ENCODE measurements at places on chromosomes 6 and 20.

- no peak for DNase-seq
These were observed 241.1 kb downstream of the TENT5A start for GRCh38 chr6:81511423-81511822.

- no peak for DNase-seq
These were observed 95.2 kb downstream of the ANKRD60 start for GRCh38 chr20:58133020-58133808.

DNA sequence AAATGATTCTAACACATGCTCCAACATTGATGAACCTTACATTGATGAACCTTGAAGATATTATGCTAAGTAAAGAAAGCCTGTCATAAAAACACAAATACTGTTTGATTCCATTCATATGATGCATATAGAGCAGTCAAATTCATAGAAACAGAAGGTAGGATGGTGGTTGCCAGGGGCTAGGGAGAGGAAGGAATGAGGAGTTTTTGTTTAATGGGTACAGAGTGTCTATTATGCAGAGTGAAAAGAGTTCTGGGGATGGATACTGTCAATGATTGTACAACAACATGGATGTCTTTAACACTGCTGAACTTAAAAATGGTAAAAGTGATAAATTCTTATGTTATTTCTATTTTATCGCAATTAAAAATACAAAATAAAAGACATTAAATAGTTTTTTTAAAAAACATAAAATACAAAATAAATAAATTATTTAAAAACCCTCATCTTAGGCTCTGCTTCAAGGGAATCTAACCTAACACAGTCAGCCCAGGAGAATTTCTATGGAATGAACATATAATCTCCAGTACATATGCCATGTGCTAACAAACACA lies 451.0 kb downstream of the PLCB1 start:
- DNase-seq, result no peak

DNA sequence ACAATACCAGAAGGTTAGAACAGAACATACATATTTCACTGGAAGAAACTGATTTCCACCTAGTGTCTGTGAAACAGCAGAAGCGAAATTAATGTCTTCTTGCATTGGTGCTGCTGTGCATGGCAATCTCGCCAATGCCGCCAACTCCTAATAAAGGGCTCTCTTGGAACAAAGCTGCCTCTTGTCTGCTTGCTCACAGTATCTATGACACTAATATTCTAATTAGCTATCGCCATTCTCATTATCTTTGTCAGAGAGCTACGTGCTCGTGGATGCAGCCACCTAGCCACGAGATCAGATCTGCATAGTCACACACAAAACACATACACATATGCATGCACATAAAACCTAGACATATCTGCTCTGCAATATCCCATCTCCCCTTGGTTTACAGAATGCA lies 145.9 kb upstream of the OLIG3 start:
- DNase-seq, result no peak

- peak; percentile 19 for DNase-seq
These were observed 12.5 kb downstream of the CST7 start for GRCh38 chr20:24961384-24962181.

DNA sequence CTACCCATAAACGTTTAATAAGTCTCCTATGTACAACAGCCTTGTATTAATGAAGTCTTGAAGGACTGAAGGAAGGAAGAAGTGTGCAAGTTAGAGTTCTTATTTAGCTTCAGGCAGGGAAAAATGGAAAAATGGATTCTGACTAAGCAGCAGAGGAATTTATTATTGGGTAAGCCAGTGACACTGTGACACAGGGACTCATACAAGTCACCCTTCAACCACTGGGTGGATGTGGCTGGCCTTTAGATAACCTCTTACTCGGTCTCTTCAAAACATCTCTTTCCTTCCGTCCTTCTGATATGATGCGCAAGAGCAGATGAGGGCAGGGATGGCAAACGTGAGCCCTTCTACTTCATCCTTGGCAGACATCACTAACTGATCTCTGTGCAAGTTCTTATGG lies 145.6 kb downstream of the DHX35 start:
- no peak for DNase-seq

GRCh38 chr20:57438552-57438951 lies 47.4 kb downstream of the RBM38 start:
- DNase-seq, result no peak

- no peak for DNase-seq
These were observed 542 bp downstream of the ATP5F1E start for GRCh38 chr20:59031564-59032022.

GRCh38 chr6:170317076-170317475 lies 10.5 kb downstream of the FAM120B start:
- DNase-seq, result no peak

DNA sequence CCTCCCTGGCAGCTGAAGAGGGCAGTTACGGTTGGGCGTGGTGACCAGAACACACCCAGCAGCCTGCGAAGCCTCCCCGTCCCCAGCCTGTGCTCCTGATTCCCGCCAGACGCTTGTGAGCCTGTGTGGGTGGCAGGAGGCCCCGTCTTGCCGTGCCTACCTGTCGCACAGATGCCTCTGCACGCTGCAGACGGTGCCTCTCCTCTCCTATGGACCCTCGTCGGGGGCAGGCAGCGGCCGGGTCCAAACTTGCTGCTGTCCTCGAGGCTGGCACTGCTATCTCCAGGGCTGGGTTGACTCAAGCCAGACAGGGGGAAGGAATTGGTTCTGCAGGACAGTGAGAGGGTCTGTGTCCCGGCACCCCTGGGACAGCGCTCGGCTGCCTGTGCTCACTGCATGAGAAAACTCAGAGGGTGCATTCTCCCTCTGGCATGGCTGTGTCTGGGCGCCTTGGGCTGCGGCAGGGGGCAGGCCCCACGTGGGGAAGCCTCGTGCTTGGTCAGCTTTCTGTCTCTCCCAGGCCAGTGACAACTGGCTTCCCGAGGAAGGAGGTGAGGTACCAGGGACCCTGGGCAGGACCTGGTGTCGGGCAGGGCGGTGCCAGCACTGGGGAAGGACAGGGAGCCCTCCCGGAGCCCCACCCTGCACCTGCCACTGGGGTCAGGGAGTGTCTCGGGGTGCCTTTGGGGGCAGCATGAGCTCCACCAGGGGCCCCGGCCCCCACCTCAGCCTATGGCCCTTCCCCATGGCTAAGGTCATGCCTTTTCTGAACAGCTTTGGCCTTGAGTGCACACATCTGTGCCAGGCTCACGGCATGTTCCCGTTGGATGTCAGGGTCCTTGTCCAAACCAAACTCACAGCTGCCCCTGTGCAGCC lies 127.5 kb downstream of the TAF4 start:
- no peak for DNase-seq

GRCh38 chr6:100381111-100381510 lies 83.6 kb downstream of the SIM1 start:
- DNase-seq, result no peak

GRCh38 chr6:71287038-71287437 lies 1.6 kb upstream of the OGFRL1 start:
- no peak for DNase-seq

DNA sequence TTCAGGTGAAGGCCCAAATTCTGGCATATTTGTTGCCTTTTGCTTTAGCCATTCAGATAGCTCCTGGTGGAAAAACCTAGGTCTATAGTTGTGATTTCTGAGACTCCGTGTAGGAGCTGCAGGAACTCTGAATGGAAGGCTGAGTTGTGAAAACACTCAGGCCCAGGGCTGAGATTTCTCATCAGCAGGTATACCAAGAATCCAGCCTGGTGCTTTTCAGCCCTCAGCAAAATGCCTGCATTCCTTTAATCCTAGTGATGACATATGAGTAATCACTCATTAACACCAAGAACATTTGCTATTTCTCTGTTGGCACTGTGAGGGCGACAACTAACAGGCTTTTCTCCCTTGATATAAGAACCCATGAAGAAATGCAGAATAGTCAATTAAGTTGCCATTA lies 546.1 kb upstream of the MAN1A1 start:
- no peak for DNase-seq

- DNase-seq, result no peak
These were observed 43.0 kb upstream of the HIVEP1 start for GRCh38 chr6:11969092-11969491.

- peak; percentile 56 for DNase-seq
These were observed at the start of gene TSHZ2 for GRCh38 chr20:52972190-52972937. TSHZ2 (plus strand) TSS chr20:52972358; CDS start chr20:52973294, 936 bp downstream.

DNA sequence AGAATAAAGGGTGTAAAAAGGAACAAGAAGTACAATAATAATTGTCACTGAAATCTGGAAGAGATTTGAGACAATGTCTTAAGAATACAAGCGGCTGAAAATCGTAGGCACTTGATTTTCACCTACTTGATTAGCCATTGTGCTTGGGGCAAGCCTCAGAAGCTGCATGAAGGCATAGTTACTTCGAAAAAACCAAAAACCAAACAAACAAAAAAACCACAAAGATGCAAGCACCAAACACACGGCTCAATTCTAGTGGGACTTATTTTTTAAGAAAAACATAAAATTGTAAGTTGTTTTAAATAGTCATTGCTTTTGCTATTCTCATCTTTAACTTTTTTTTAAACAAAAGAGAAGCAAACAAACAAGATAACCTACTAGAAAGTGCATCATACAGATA lies 235.6 kb downstream of the OGFRL1 start:
- no peak for DNase-seq

DNA sequence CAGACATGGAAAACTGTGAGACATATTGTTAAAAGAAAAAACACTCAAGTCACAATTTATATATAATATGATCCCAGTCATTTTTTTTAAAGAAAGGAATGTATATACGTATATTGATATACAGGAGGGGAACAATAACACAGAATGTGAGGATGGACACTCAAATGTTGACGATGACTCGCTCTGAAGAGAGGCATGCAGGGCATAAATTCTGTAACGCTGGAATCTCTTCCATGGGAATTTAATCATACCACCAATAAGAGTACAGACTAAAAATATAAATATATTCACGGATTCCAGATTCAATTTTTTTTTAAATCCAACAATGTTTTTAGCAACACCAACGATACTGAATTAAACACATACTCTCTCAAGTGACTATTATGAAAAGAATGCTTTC lies 106.9 kb upstream of the CCDC28A start:
- no peak for DNase-seq

DNA sequence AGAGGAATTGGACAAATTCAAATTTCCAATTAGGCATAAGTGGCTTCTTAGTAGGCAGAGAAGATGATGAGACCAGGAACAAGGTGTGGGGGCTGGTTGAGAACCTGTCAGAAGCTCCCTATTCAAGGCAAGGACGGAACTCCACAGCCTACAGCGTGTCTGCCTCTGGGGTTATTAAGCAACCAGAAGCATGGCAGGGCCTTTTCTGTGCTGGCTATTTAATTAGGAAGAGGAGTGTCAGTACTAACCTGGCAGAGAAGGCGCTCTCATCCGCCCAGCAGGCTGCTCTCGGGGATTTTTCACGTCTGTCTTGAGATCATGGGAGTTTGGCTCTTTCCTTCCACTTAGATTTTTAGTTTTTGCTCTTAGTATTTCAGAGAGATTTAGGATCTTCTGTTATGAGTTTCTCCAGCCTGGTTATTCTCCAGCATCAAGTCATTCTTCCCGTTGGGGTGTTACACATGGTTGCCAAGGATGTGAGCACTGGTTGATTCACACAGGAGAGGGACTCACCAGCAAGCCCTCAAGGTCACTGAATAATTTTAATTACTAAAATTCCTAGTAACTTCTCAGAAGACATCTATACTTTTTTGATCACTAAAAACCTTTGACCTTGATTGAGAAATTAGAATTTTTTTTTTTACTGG lies 23.9 kb downstream of the ADTRP start:
- DNase-seq, result no peak

DNA sequence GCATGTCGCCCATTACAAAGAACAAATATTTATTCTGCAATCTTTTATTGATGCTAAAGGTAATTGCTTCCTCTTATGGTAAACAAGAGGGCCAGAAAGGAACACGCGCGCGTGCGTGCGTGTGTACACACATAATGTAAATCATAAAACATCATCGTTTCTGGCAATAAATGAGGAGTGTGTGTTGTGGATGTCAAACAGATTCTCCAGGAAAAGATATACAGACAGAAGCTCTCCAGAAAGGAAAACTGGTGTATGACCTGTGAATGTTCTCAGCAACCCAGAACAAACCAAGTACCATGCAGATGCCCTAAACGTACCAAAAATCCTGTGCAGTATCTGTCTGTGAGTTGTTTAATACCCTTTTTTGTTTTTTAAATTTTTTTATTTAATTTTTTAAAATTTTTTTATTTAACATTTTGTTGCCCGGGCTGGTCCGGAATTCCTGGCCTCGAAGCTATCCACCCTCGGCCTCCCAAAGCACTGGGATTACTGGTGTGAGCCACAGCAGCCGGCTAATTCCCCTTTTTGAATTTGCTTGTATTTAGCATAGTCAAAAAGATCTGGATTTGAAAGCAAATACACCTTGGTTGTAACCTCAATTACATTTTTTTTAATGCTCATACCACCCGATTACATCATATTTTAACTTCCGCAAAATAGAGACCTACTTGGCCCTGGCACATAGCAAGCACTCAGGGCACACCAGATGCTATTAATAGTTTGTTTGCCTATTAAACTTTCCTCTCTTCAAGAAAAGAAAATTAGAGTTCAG lies 909 bp upstream of the NUDT3 start:
- no peak for DNase-seq

- DNase-seq, result no peak
These were observed 9.9 kb downstream of the BAG2 start for GRCh38 chr6:57182017-57182432.

DNA sequence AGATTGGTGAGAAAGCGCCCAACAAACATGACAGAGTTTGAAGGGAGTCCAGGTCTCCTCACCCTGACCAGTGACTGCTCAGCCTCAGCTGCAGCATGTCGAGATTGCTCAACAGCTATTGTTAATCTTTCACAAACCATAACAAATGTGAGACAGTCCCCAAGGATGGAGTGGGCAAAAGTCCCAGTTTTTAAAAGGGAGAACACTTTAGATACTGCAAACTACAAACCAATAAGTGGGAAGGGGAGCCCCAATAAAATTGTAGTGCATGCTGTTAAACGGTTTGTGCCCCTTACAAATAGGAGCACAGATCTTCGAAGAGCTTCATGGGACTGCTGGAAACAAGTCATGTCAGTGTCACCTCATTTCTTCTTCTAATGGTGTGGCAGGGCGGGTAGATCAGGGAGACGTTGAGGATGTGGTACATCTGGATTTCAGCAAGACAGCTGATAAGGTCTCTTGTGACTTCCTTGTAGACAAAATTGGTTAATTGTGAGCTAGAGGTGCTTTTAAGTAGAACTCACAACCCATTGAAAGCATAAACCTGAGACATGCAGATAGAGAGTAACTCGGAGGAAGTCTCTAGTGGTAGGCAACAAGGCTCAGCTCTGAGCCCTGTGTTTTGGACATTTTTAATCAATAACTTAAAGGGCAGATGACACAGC lies 134.0 kb upstream of the ARMC2 start:
- no peak for DNase-seq

DNA sequence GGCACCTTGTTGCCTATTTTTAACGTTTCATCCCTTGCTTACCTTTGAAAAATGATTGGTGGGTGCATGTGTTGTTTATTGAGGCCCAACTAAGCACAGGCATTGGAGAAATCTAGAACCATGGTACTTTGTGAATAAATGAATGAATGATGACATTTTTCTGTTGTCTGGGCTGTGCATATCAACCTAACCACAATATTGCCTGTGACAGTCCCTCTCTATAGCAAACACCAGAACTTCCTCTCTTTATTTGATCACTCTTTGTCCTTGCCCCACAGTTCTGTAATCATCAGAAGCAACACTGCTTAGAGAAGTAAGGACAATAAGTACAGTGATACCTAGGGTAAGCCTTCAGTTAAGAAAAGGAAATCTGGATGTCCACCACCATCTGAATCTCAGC lies 75.1 kb downstream of the TBC1D7 start:
- DNase-seq, result no peak

All from pancreas (tissue), 10 donors.